Right cardiac atrium (tissue), 5 donors: ENCODE measurements at places on chromosomes 11 and 22.

GRCh38 chr22:28883657-28883916, 215 bp downstream of the ZNRF3 start:
- no peak for DNase-seq

DNA sequence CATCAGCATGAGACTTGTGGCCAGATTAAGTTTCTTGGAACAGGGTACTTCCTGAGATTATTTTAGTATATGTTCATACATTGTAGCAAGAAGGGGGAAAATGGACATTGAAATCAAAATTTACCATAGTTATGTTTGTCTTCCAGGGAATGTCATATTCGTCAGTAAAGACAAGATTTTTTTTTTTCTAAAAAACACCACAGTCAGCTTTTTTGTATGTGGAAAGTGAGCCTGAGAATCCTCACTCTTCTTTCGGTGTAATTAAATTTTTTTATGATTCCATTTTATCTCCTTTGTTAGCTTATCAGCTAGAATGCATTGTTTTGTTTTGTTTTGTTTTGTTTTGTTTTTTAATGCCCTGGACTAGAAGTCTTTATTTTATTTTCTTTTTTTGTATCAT, 31.5 kb upstream of the LIPT2 start:
- DNase-seq, result no peak

DNA sequence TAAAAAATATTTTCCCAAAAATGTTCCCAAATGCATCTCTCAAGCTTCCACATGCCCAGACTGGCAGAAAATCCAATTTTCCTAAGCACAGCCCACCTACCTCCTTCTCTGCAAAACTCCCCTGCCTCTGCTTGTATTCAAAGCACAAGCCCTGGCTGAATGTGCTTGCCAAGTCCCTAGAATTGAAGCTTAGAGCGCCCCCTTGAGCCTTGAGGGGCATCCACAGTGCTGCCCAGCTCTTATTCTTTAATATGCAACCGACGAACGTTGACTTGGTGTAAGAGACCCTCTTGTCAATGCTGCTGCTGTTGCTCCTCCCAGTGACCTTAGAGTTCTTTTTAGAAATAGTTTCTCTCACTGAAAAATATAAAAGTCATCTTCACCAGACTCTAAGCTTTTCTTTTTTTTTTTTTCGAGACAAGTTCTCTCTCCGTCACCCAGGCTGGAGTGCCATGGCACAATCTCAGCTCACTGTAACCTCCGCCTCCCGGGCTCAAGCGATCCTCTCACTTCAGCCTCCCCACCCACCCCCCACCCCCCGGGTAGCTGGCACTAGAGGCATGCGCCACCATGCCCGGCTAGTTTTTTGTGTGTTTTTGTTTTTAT, 63.5 kb upstream of the CAPRIN1 start:
- peak; percentile 65 for DNase-seq

DNA sequence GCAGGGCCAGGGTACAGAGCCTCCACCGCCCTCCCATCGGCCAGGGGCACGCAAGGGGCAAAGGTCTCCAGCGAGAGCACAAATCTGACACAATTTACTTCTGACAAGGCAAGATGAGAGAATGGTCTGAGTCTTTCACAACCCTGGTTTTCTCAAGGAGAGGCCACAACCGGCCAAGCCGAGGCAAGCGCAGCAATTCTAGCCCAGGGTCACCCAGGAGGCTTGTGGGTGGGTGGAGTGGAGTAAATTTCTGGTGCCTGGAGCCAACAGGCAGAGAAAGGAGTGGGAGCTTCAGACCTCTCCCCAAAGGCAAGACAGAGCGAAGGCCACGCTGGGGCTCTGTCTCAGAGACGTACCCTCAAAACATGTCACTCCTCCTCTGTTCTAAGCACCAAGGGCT, 9.3 kb downstream of the LARGE2 start:
- DNase-seq, result no peak

DNA sequence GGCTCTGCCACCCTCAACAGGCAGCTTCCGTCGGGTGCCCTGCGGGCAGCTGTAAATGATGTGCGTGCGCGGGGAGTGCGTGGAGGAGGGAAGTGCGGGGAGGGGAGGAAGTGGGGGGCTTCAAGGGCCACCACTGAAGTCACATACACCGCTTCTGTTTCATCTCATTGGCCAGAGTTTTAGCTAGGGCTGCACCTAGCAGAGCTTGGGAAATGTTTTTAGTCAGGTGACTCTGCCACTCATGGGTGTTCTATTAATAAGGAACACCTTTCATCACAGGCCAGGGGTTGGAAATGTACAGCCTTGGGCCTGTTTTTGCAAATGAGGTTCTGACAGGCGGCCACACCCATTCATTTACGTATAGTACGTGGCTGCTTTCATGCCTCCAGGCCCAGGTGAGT, 14.6 kb downstream of the FAM118A start:
- DNase-seq, result no peak

DNA sequence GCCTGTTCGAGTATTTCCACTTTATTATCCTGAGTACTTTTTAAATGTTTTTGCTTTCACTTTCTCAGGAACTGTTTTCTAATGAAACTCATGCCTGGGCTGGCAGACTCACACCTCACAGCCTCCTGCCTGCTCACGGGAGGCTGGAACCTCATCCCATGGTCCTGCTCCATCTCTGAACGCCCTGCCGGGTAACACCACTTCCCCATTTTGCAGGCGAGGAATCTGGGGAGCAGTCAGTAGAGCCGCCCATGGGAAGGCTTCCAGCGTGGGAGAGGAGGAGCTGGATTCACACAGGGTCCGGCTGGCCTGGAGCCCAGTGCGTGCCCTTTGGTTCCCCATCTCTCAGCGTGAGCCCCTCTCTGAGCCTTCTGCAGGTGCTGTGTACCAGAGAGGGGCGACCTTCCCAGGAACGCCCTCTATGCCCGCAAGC, 53.6 kb downstream of the SCUBE1 start:
- DNase-seq, result no peak

DNA sequence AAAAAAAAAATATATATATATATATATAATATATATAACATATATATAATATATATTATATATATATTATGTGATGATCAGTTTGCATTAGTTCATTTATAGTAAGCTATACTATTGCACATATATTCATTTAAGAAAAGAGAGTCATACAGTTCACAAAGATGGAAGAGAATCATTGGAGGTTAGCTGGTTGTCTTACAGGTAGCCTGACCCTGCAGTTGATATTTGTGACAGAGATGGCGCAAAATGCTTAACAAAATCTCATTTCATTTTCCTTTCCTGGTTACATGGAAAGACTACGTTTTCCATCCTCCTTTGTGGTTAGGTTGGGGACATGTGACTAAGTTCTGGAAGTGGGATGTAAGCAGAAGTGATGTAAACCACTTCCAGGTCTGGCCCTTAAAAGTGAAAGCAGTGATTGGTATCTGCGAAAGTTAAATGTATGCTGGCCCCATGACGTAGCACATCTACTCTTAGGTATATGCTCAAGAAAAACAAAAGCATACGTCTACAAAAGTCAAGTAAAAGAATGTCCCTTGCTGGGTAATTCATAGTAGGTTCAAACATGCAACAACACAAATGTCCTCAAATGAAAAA, 7.2 kb upstream of the TMEM135 start:
- no peak for DNase-seq

- peak; percentile 12 for DNase-seq
Observed at GRCh38 chr22:50737728-50738648, at the start of gene ACR. TSS of gene ACR (plus strand) at chr22:50738204. CDS start at chr22:50738236, 32 bp downstream.

GRCh38 chr11:130876931-130877915, 39.1 kb downstream of the SNX19 start:
- DNase-seq, result no peak

DNA sequence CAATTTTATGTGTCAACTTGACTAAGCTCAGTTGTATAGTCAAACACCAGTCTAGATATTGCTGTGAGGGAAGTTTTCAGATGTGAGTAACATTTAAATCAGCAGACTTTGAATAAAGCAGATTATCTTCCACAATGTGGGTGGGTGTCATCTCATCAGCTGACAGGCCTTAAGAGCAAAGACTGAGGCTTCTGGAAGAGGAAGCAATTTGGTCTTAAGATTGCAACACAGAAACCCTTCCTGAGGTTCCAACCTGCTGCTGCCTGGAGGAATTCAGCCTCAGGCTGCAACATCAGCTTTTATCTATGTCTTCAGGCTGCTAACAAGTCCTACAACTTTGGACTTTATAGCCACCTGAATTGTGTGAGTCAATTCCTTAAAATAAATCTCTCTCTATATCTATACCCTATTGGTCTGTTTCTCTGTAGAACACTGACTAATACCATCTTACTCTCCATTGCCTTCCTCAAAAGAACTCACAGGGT, 277.2 kb upstream of the PLET1 start:
- DNase-seq, result no peak

GRCh38 chr11:117143390-117143789, 697 bp upstream of the PAFAH1B2 start:
- DNase-seq, result peak; percentile 82

GRCh38 chr11:117466966-117467365, 139.3 kb downstream of the CEP164 start:
- DNase-seq, result no peak

DNA sequence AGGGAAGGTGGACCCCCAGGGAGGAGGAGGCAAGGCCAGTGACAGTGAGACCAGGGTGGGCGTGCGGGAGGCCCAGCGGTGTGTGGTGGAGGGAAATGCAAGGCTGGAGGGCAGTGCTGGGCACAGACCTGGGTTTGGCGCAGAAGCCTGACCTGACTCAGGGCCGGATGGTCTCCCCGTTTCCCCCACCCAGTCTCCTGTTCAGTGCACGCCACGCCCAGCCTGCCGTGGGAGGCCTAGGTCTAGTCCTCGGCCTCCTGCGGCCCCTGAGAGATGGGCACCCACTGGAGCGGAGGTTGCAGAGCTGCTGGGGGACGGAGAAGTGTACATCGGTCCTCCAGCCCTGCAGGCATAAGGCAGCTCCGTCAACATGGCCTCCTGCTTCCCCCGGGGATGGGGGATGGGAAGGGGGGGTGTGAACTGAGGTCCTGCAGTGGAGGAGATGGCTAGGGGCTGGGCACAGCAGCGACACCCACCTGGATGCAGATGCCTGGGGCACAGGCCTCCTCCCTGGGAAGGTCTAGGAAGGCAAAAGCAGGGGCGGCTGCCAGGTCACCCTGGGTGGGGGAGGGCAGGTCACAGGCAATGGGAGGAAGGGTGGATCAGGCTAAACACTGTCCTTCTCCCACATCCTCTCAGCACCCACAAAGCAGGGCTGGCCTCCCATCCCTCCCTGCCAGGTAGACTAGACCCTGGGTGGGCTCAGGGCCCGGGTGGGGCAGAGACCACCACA, 15.9 kb downstream of the IL17REL start:
- no peak for DNase-seq

DNA sequence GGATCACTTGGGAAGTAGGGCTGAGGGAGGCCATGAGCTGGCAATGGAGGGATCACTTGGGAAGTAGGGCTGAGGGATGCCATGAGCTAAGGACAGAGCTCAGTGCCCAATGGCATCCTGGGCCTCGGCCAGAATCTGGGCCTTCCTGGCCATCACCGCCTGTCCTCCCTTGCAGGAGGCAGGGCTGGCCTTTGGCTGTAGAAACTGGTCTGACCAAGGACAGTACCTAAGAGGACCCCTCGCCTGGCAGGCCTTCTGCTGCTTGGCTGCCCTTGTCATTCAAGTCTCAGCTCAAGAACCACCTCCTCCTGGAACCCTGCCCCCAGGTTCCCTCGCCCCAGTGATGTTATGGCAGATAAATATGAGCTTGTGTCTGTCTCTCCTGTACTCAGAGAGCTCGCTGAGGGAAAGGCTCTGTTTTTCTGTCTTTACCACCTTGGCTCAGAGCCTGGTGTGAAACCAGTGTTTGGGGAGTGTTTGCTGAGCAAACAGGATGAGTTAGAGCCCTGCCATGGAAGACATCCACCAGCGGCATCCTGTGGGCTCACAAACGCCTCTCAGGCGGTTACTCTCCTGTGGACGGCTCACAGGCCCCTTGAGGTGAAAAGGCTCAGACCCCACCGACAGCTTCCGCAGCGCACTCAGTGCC, 19.3 kb upstream of the RASL10A start:
- DNase-seq, result no peak

DNA sequence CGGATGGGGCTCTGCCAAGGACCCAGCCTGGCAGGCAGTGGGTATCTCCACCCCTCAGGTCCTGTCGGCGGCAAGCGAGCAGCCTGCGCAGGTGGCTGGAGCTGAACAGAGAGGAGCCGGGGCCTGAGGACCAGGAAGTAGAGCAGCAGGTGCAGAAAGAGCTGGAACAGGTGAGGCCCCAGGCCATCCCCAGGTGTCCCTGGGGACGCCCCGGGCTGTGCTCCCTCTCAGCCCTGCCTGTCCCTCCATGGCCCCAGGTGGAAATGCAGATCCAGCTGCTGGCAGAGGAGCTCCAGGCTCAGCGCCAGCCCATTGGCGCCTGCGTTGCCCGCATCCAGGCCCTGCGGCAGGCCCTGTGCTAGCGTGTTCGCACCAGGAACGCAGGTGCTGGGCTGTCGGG, 44.0 kb downstream of the PISD start:
- no peak for DNase-seq

GRCh38 chr11:94988748-94989147, 15.2 kb downstream of the KDM4D start:
- DNase-seq, result no peak

- DNase-seq, result no peak
Observed at GRCh38 chr11:71240061-71240690, 12.2 kb downstream of the SHANK2 start.
